ENCODE measurements at places on chromosomes 7 and 10.

GRCh38 chr7:8724080-8724718 lies 290.8 kb downstream of the NXPH1 start:
- no peak for DNase-seq

DNA sequence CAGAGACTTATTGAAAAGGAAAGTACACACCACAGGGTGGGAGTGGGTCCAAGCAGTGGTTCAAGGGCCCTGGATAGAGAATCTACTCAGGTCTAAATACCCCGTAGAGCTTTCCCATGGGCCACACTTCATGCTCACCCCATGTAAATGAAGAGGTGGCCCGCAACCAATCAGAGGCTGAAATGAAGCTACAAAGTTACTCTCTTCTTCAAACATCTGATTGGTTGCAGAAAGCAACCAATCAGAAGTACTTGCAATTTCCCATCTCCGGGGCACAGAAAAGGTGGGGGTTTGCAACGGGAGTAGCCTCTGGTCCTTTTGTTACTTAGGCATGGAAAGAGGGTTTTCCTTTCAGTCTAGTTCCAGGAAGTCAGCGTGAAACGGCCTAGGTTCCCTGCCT lies 15.2 kb upstream of the GALNTL5 start:
- DNase-seq: no peak

GRCh38 chr7:45576249-45576929 lies 2.2 kb downstream of the ADCY1 start:
- DNase-seq: no peak

- no peak for DNase-seq
These were observed 13.7 kb downstream of the INPP5A start for GRCh38 chr10:132551093-132551807.

GRCh38 chr7:115354925-115355324 lies 433.0 kb downstream of the MDFIC start:
- no peak for DNase-seq

- no peak for DNase-seq
These were observed 96.8 kb downstream of the TRRAP start for GRCh38 chr7:98974906-98975816.

GRCh38 chr7:159109653-159110035 lies 35.0 kb downstream of the VIPR2 start:
- no peak for DNase-seq

- no peak for DNase-seq
These were observed 104.6 kb downstream of the INPP5A start for GRCh38 chr10:132641966-132642731.

Data from bone marrow (tissue), 2 donors.